ENCODE measurements at places on chromosomes 3 and 15.

- peak; percentile 83 for DNase-seq
Measured at GRCh38 chr3:187621881-187622280, 48.3 kb downstream of the SST start.

GRCh38 chr3:137746808-137747207, 17.3 kb upstream of the SOX14 start:
- DNase-seq, result no peak

DNA sequence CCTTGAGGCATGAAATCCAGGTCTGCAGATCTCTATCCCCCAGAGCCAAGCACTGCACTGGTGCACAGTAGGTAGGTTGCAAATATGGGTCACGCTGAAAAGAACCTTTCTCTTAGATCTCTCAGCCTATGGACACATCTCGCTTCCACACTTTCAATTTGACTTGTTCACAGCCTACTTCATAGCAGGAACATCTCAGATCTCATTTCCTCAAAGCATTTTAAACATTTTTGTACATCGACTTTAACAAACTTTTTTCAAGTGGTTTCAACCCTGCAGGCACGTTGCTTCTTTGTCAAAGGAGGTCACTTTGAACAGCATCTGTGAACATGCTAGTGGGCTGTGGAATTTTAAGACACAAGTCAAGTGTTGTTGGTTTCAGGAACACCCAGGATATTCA, 76.0 kb downstream of the SLC12A8 start:
- DNase-seq, result no peak

GRCh38 chr3:159165961-159166360, 364.1 kb downstream of the MFSD1 start:
- no peak for DNase-seq

- peak; percentile 4 for DNase-seq
Measured at GRCh38 chr15:67548862-67549651, 6.6 kb downstream of the MAP2K5 start.

DNA sequence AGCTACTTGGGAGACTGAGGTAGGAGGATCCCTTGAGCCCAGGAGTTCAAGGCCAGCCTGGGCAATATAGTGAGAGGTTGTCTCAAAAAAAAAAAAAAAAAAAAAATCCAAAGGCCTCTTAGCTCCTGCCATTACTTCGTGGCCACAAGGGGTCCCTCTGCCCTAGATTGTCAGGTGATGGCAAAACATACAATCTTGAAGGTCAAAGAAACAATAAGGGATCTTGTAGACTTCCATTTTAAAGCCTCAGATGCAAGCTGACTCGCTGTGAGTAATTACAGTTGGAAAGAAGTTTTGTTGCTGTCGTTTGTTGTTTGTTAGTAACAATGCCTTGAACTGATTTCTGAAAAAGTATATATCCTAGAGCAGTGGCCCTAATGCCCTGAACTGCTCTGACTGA, 55.9 kb upstream of the PLCL2 start:
- DNase-seq, result peak; percentile 39

GRCh38 chr3:119778811-119779210, 3.1 kb upstream of the NR1I2 start:
- DNase-seq, result no peak

GRCh38 chr3:4583416-4583815, 90.3 kb downstream of the ITPR1 start:
- DNase-seq, result no peak

- no peak for DNase-seq
Measured at GRCh38 chr3:64046592-64046991, 23.3 kb upstream of the PSMD6 start.

DNA sequence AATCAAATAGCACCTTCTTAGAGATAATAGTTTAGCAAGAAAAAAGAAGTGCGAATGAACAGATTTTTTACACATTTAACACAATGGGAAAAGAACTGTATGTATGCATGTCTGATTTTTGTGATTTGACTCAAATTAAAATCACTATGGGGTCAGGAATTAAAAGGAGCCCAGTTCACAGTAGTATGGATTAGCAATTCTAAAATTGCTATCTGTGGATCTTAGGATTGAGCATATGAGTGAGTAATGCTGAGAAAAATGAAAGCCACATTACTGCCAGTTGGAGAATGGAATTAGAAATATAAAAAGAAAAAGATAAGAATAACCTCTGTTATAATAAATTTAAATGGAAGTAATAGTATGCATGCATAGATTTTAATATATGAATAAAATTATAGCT, 386.8 kb upstream of the PLSCR5 start:
- no peak for DNase-seq

GRCh38 chr3:122843604-122844003, 48.7 kb downstream of the SLC49A4 start:
- DNase-seq, result no peak
